Stimulated activated naive CD4-positive, alpha-beta T cell treated with Interleukin-2 at 50 U/mL for 16 hours (primary cell): ENCODE measurements at places on chromosomes 2 and 18.

DNA sequence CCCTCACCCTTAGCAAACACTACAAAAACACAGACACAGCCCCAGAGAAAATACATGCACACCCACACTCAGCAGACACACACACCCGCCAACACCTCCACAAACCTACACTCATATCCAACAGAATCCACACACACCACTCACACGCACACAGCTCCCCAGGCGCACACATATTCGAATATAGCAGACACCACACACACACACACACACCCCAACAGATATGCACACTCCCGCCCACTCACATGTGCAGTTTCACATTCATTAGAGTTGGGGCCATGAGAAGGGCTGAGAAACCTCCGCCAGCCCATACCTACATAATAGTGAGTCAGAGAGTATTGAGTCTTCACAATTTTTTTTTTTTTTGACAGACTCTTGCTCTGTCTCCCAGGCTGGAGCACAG lies 29.4 kb upstream of the NOTO start:
- peak; percentile 66 for DNase-seq

DNA sequence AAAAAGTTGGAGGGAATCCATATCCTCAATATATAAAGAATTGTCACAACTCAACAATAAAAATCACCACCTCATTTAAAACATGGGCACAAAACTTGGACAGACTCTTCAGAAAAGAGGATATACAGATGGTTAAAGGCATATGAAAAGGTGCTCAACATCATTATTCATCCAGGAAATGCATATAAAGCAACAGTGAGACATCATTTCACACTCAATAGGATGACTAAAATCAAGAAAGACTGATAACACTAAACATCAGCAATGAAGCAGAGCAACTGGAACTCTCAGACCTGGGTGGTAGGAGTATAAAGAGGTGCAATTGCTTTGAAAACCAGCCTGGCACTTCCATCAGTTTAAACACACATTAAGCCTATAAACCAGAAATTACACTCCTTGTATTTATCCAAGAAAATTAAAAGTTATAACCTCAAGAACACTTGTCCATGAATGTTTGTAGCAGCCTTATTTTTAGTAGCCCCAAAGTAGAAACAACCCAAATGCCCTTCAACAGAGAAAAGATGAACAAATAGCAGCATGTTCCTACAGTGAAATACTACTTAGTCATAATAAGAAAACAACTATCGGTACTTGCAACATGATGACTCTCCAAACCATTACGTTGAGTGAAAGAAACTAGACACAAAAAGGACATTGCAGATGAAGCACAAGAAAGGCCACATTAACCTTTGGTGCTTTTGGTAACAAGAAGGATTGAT lies 79.1 kb upstream of the TANC1 start:
- DNase-seq, result no peak

DNA sequence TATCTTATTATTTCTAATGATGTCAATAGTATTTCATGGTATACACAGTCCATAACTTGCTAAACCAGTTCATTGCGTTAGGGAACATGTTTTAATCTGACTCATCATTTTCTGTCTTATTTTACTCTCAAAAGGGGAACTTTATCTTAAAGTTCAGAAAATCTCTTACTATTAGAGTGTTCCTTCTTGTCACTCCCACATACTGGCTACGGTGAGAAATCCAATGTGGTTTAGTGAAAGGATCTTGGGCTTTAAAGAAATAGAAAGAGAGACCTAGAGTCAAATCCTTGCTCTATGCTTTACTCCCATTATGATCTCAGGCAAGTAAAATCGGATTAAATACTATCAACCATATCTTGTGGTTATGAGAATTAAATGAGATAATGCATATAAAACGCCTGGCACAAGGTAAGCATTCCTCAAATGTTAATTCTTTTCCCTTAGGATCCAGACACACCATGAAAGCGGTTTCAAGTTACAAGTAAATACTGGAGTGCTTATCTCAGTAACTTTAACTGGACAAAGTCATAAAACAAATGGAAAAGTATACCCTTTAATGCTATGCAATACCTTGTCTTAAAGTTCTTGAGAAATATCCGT lies 576.0 kb downstream of the ARHGAP15 start:
- DNase-seq, result no peak

- DNase-seq, result no peak
These were observed 5.0 kb downstream of the CFAP221 start for GRCh38 chr2:119549241-119549640.

DNA sequence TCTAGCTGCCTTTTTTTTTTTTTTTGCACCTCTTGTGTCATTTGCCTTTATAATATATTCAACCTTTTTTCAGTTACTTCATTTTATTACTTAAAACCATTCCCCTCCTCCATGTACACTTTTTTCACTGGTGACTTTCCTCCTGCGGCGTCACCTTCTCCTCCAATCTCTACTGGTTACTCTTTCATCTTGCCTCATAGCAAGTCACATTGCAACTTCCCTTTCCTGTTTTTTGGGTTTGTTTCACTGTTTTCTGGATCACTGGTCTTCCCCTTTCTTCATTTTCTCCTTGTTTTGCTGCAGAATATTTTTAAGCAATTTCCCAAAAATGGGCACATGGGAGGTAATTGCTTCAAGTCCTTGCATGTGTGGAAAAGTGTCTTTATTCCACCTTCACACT lies 37.7 kb upstream of the GPR155 start:
- DNase-seq, result no peak

GRCh38 chr2:49261781-49262180 lies 107.5 kb upstream of the FSHR start:
- DNase-seq, result no peak

DNA sequence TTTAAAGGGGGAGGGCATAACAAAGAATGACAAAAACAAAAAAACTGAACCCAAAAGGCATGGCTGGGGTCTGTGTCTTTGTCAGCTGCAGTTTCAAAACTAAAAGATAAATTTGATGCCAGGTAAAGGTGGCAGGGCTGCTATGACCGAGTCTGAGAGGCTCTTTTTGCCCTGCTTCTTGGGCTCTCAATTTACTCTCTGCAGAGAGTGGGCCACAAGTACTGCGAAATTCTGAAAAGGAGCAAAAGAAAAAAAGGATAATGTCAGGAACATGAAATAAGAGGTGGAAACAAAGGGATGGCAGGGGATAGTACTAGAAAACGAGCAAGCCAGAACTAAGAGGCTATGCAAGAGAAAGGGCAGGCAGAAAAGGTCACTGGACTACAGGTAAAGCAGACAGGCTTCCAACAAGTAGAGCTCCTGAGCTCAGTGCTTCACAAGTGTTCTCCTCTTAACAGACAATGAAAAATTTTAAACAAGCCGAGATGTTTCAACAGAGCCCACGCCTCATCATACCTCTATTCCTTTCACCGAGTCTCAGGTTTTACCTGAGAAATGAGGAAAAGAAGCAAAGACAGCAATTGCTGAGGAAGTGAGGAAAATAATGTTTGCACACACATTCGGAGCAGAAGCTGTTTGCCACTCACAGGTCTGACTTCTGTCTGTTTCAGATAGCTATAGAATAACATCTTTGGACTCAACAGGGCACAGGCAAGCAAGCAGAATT lies 7.3 kb downstream of the IRS1 start:
- DNase-seq, result no peak

- DNase-seq, result no peak
These were observed 5.9 kb downstream of the MFSD2B start for GRCh38 chr2:24015562-24016375.

- no peak for DNase-seq
These were observed 175.3 kb upstream of the LRP1B start for GRCh38 chr2:142306131-142306530.

GRCh38 chr2:181305301-181306123 lies 151.7 kb upstream of the ITGA4 start:
- no peak for DNase-seq

- no peak for DNase-seq
These were observed 288.5 kb downstream of the TNS1 start for GRCh38 chr2:217714287-217714751.

DNA sequence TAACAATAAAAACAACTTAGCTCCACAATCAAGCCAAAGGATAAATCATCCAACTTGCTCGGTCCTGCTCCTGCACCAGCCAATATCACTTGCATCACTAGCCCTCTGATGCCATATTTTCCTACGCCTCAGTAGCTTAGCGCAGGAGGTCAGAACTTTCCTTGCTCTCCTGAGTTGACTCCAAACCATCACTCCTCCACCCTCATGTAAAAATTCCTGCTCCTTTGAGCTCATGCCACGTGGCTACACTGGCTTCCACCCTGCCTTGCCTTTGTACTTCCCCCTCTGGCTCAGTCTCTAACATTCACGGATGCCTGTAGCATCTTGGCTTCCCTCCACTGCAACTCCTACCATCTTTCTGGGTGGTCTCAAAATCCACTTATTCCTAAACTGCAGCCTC lies 25.2 kb downstream of the AAK1 start:
- no peak for DNase-seq

DNA sequence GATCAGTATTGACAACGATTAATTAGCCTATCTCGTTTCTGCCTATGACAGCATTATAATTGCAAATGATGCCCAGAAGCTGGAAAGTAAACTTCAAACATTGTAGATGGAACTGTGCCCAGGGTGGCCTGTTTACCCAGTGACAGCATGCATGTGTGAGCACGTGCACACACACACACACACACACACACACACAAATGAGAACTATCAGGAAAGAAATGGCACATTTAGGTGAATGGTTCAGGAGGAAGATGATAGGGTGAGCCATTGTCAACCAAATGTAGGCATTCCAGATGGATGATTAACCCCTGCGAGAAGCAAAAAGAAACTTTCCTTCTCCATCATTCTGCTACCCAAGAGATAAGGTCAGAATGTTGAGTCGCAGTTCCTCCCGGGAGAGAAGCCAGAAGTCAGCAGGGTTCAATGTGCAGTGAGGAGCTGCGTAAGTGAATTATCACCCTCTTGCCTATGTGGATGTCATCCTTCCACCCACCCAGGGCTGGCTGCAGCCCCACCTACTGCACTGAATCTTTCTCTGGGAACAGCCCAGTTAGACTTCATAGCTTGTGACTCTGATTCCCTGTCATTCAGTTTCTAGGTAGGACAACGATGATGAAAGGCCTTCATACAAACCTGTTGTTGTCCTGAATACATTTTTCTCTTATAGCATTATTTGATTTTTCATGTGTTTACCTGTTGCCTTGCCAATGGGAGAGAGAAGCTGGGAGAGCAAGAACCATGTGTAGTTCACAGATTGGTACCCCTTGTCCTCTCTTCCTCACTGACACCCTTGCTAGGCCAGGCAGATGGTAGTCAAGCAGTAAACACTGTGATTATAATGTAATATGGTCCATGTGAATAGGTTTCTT lies 3.5 kb upstream of the APOB start:
- DNase-seq, result no peak

- DNase-seq, result no peak
These were observed 67.1 kb downstream of the SUMO1 start for GRCh38 chr2:202171241-202171825.

DNA sequence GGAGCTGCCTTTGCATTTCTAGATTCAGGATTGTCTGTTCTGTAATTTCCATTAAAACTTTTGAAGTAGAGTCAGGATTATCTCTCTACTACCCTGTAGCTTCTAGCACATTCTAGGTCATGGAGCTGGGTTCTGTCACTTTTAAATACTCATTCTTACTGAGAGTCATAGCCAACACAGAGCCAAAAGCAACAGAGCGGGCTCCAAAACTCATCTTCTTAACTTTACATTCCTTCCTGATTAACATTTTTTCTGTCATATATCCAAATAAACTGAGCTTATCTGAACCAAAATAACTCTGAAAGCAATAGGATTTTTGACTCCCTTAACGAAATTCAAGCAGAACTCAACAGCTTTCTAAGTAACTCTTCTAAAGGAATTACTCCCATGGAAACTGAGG lies 12.9 kb downstream of the PREPL start:
- no peak for DNase-seq

- DNase-seq, result no peak
These were observed 1690.7 kb upstream of the TMEFF2 start for GRCh38 chr2:193885419-193885818.

DNA sequence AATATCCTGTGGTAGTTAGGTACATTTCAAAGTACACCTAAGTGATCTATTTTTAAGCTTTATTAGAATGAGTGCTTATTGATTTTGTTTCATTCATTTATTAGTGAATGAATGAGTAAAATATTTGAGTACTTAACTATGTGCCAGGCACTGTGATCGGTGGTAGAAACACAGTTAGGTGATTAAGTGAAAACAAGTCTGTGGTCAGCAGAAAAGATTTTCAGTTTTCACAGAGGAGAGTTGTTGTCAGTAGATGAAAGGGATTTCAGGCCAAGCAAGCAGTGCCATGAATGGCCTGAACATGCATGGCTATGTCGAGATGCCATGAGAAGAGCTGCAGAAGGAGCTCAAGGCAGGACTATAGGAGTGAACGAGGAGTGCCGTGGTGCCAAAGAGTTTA lies 85.9 kb downstream of the SPTBN1 start:
- DNase-seq, result no peak

GRCh38 chr2:44947028-44947375 lies 5.5 kb downstream of the SIX3 start:
- no peak for DNase-seq

GRCh38 chr2:119114266-119114665 lies 44.3 kb downstream of the C1QL2 start:
- DNase-seq, result no peak

GRCh38 chr18:39942702-39943101 lies 2012.3 kb upstream of the PIK3C3 start:
- DNase-seq, result no peak

DNA sequence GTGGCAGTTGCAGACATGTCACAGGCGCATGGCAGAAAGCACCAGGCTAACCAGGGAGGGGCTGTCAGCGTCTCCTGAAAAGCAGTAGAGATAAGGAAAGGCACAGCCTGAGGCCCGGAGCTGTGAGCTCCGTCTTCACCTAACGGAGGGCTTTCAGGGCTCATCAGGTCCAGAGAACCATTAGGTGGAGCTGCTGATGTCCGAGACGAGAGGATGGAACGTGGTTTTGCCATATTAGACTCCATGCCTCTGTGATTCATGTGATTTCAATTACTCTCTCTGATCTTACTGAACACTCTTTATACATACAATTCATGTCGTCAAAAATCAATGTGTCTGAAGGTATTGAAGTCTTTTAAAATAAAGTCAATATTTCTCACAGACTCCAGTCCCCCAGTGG lies 120.3 kb upstream of the RAB6C start:
- DNase-seq, result no peak

GRCh38 chr2:42886921-42887320 lies 94.5 kb upstream of the HAAO start:
- no peak for DNase-seq

GRCh38 chr18:37481072-37481471 lies 84.5 kb downstream of the CELF4 start:
- DNase-seq, result no peak

GRCh38 chr2:216695401-216695821 lies at the start of gene IGFBP5:
IGFBP5 (minus strand) TSS chr2:216695549; CDS start chr2:216694775, 774 bp downstream.
- DNase-seq, result no peak

DNA sequence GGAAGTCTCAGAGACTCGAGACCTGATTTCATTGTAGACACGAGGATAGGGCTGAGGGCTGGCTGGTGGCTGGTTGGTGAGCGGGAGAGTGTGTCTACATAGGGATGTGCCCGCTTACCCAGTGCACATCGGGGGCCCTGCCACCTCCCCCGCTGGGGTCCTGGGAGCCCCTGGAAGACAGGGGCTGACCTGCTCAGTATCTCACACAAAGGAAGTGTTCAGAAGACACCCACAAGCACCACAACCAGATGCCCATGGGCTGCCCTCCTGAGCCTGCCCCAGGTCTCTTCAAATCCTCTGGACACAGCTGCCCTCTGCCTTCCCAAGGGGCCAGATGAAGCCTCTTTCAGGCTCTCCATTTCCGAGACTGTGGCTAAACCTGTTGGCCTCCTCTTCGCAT lies 43.1 kb downstream of the MYCN start:
- DNase-seq, result no peak
